Right renal pelvis (tissue), 4 donors: ENCODE measurements at places on chromosomes 1 and 21.
A peak's percentile ranks its signal among the peaks of the same experiment; 100 is the strongest.

DNA sequence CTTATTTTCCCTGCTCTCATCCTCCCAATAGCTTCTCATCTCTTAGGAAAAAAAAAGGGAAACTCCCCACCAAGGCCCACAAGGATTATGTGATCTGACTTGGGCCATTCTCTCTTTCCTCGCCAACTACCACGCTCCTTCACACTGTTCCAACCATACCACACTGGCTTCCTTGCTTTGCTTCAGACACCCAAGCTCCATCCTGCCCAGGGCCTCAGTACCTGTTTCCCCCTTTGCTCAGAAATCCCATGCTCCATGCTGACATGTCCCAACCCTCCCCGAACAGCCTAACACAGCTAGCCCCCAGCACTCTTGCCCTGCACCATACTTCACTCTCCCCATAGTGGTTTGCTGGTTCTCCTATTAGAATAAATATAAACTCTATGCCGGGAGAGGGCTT lies 39.2 kb downstream of the MAB21L3 start:
- no peak for DNase-seq

- DNase-seq = no peak
Measured at GRCh38 chr1:9878404-9878803, 31.7 kb downstream of the CTNNBIP1 start.

DNA sequence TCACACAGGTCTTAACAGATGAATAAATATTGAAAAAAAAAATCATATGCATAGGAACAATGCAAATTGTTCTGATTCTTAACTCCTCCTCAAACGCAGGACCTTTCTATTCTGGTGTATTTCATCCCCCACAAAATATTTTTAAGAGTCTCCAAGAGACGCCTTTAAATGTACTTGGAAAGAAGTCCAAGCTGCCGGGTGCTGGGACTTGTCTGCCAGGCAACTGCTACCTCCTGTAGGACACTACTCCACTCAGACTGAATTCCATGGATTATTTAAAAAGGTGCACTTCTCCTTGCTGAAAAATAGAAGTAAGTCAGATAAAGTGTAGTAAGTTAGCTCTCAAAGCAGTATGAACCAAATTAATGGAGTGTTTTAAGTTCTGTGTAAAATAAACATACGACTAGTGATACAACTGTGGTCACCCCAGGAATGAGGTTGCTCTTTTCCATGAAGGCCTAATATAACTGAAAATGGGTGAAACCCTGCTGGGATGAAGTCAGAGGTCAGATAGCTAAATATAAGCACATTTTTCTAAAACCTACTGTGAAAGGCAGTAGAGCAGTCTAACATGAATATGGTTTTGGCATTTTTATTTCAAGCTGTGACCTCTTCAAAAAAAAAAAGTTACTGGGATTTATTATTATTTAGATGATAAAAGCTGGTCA lies 189.2 kb upstream of the PBX1 start:
- no peak for DNase-seq

- no peak for DNase-seq
Measured at GRCh38 chr1:47187926-47188250, 1.9 kb downstream of the PDZK1IP1 start.

GRCh38 chr1:226682871-226683814 lies 55.9 kb downstream of the ITPKB start:
- no peak for DNase-seq

DNA sequence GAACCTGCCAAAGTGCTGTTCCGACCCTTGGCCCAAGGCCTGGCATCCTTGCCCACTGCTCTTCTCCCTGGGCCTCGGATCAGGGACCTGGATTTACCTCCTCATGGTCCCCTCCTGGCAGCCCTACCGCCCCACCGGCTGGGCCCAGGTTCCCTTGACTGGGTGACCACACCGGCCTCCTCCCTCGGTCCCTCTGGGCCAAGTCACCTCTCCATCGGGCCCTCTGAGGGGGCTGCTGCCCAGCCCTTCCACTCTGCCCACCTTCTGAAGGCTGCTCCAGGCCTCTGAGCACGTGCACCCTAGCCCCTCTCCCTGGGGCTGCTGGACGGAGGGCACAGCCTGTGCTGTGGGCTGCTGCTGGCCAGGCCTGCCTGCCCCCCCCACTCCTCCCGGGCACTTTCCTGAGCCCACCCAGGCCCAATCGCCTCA lies 9.3 kb upstream of the MMEL1 start:
- no peak for DNase-seq

DNA sequence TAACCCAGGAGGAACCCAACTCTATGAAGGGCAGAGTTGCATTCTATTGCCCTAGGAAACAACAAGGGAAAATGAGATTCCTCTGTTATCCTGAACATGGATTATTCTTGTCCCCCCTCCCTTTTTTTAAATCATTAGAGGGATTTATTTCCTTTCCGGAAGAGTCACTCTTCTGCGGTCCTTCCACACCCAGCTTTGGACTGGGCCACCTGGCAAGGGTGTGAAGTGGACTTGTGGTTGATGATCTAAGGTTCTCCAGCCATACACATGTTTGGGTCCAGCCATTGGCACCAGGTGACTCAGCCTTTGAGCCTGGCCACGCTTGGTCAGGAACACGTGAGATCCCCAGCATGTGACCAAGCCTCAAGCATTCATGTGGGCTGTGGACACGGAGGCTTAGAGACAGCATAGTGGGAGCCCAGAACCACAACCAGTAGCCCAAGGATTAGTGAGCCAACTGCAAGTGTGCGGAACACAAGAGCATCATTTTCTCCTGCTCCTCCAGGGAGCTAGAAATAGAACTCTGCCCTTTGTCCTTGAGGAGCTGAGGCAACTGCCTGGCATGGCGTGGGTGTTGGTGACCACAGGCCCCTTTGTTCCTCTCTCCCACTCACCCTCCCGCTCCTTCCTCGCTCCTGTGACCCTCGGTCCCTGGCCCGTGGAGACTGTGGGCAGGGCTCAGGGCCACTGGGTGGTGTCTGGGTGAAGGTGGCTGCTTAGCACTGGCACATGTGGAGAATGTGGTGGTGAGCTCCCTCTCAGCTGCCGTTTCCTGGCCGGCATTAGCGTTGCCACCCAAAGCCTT lies 50.1 kb downstream of the NENF start:
- DNase-seq = no peak

GRCh38 chr1:940107-941014 lies 16.6 kb downstream of the SAMD11 start:
- peak; percentile 81 for DNase-seq

- DNase-seq = no peak
Measured at GRCh38 chr1:201876148-201876818, 12.4 kb upstream of the SHISA4 start.
